Sigmoid colon (tissue), 7 donors: ENCODE measurements at places on chromosomes 11 and 22. TPM values are rescaled to one million over a fixed set of nuclear protein-coding genes. Genes with fewer than 3 reads are reported as not detected.

DNA sequence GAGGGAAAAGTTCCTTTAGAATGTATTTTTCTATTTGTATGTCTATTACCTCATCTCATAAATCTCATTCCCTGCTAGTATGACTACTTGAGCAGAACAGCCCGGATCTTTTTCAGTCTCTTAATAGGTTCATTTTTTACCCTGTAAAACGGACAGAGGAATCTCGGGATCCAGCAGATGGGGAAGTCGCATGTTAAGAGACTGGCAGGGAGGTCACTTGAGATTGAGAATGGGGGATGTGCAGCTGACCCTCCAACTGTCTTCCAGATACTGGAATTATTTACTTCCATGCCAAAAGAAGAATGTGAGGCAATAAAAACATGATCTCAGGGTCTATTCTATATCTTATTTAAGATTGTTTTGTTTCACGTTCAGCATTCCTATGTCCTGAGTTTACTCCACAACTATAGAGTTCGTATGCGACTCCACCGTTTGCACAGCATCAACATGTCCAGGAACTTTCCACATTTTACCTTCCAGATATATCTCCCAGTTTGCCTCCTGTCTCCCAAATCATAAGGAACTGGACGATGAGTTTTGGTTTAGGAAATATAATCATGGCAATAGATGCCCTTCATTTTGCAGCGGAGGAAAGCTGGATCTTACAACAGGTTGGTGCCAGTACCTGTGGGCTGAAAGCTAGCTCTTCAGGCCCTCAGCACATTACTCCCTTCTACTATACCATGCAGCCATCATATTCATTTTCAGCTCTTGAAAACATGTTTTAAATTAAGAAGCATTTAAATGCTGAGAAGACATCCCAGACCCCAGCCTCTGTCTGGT lies 181.5 kb downstream of the MAML2 start:
- DNase-seq, result no peak

DNA sequence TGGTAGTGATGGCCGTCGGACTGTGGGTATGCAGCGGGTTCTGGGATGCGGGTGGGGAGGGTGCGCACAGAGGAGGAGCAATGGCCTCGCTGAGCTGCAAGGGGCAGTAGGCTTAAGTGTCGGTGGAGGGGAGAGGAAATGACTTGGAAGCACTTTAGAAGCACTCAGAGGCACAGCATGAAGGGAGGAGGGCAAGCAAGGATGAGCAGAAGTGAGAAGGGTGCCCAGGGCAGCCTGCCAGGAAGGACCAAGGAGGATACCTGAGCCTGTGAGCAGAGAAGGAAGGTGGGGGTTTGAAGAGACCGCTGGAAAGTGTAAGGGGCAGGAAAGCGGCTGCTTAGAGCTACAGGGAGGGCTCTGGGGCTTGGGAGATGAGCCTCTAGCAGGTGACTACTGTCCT lies 330 bp downstream of the SLC5A1 start:
- DNase-seq, result no peak

GRCh38 chr11:120532832-120533196 lies 21.3 kb downstream of the GRIK4 start:
- DNase-seq, result no peak

- no peak for DNase-seq
Observed at GRCh38 chr11:114232400-114233059, 63.7 kb upstream of the NNMT start.

GRCh38 chr11:75721852-75722668 lies 4.4 kb downstream of the MOGAT2 start:
- DNase-seq, result no peak

GRCh38 chr11:69088676-69089146 lies 40.0 kb downstream of the TPCN2 start:
- DNase-seq, result peak; percentile 89

GRCh38 chr11:3950996-3951660 lies 95.7 kb downstream of the STIM1 start:
- no peak for DNase-seq

- DNase-seq, result no peak
Observed at GRCh38 chr22:46545086-46545792, 7.8 kb upstream of the CELSR1 start.

DNA sequence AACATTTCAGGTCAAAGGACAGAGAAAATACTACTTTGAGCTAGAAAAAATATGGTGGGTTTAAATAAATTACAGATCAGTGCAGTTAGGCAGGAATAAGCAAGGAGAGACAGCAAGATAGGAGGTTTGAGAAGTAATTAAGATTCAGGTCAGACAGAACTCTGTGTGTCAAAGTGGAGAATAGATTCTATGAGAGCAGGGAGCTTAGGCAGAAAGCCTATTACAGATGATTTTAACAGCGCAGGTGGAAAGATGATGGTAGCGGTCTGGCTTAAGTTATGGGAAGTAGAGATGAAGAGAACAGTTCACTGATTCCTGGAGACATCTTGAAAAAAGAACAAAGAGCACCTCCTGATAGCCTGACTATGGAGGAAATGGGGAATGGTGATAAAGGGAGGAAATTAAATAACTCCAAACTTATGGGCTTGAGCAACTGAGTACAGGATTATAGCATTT lies 106.0 kb downstream of the APIP start:
- DNase-seq, result no peak

DNA sequence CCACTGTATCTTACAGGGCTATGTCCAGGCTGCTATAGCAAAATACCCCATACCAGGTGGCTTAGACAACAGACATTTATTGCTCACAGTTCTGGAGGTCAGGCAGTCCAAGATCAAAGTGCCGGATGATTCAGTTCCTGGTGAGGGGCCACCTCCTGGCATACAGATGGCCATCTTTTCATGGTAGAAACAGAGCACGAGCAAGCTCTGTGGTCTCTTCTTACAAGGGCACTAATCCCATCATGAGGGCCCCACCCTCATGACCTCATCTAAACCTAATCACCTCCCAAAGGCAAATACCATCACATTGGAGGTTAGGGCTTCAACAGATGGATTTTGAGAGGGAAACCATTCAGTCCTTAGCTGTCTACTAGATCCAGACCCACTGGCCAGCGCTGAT lies 117.4 kb upstream of the NECTIN1 start:
- DNase-seq, result no peak

DNA sequence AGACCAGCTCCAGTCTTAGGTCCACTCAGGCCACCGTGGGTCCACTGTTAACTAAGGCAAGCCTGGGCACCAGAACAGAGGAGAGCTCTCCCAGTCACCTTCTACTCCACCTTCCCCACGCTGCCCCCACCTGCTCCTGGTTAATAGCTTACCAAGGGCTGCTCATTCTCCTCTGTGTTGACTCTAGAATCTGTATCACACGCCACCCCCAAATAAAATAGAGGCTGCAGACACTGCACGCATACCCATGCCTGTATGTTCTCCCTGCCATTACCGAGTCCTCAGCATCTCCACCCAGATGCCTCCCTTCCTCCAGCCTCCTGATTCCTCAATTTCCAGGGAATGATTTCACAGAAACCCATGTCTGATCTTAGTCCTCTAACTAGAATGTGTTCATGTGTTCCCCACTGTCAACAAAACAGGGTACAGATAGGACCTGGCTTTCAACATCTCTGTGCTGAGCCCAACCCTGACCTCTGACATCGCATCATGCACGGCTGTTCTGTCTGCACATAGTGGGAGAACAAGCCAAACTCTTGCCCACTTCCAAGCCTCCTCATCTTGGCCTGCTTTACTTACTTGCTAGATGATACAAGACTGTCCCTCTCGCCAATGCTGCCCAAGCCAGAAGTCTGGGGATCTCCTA lies 49.8 kb downstream of the SMCO4 start:
- DNase-seq, result no peak

DNA sequence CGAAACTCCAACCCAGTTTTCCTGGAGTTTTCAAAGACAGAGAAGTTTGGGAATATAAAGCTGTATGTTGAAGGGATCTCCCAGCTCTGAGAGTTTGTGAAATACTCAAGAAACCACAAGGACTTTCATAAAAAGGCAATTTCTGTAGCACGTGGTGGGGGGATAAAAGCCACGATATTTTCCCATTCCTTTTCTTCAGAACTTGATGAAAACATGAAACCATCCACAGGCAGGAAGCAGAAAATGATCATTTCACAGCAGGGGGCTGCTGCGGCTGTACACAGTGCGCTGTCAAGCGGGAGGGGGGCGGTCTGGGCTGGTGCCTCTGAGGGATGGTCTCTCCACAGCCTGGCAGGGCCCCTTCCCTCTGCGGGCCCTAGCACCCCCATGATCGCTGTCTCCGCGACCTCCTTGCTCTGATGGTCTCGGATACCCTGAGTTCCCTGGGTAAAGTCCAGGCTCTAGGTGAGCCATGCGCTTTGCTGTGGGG lies 423.2 kb downstream of the MN1 start:
- DNase-seq, result no peak

GRCh38 chr11:77127920-77128691 lies at the start of gene MYO7A:
MYO7A (plus strand) TSS chr11:77128246; CDS start chr11:77130635, 2,389 bp downstream.
- no peak for DNase-seq

DNA sequence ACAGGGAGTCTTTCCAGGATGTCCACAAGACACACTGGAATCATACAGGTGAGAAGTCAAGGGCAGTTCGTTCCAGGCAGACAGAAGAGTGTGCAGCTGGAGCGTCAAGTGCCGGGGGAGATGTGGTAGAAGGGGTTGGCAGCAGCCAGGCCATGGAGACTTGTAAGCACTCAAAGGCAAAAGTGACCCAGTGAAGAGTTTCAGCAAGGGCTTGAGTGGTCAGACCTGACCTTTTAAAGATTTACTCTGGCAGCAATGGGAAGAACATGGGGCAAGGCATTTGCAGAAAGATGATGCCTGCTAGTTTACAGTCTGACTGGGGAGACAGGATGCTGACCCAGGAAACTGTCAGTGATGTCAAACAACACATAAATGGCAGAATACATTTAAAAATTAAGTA lies 29.0 kb downstream of the P4HA3 start:
- DNase-seq, result no peak

- no peak for DNase-seq
Observed at GRCh38 chr11:118914178-118914918, 11.4 kb downstream of the BCL9L start.

- peak; percentile 73 for DNase-seq
Observed at GRCh38 chr11:44593251-44593650, 27.8 kb downstream of the CD82 start.

DNA sequence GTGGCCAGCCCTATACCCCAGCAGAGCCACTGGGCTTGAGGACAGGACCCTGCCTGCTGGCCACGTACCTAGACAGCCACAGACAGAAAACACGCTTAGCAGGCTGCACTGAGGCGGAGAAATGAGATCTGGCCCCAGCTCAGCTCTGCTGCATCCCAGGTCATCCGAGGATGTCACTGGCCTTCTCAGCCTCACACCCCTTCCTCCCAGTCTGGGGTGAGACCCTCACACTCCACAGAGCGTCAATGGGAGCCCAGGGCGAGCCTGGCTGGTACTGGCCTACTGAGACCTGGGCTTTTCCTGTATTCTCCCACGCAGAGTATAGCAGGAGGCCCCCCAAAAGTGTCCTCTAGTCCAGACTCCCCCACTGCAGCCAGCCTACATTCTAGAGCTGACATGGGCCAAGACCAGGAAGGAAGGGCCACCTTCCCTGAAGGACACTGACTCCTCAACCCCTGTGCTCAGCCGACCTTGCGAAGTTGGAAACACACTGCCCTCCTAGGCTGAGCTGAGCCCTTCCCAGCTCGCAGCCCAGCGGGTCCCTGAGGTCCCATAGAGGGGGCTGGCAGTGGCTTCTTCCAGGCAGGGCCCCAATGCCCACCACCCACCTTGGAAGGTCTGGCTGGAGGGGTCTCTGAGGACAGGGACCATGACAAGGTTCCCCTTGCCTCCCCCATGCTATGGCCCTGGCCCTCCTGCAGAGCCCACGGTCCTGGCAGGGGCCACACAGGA lies 65.9 kb upstream of the LINC01488 start:
- DNase-seq, result peak; percentile 46

DNA sequence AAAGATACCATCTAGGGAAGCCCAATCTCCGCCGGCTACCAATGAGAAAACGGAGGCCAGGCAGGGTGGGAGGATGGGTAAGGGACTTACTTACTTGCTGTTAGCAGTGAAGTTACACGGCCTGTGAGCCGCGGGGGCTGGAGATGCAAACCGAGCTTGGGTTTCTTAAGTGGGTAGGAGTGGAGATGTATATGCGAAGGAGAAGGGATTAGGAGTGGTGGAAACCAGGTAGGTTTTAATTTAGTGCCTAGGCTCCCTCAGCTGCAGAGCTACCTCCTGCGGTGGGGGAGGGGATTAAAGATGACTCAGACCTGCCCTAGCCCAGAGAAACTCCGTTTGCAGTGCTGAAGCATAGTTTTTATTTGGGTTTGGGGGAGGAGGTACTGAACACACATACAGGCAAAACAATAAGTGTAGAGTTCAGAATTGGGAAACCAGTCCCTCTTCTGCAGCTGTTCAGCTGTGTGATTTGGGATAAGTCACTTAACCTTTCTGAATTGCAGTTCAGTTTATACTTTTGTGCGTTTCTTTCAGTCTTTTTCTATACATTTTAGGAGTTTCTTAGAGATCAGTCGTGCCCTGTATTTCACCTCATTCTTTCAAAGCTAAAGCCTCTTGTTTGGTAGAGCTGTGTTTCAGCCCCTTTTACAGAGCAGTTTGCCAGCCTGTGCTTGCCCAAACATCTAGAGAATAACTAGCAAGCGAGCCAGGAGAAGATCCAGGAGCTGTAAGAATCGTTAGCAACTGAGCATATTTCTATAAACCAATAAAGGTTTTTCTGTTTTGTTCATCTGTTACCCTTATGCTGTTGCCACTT lies 596 bp upstream of the TNRC6B start:
- no peak for DNase-seq

DNA sequence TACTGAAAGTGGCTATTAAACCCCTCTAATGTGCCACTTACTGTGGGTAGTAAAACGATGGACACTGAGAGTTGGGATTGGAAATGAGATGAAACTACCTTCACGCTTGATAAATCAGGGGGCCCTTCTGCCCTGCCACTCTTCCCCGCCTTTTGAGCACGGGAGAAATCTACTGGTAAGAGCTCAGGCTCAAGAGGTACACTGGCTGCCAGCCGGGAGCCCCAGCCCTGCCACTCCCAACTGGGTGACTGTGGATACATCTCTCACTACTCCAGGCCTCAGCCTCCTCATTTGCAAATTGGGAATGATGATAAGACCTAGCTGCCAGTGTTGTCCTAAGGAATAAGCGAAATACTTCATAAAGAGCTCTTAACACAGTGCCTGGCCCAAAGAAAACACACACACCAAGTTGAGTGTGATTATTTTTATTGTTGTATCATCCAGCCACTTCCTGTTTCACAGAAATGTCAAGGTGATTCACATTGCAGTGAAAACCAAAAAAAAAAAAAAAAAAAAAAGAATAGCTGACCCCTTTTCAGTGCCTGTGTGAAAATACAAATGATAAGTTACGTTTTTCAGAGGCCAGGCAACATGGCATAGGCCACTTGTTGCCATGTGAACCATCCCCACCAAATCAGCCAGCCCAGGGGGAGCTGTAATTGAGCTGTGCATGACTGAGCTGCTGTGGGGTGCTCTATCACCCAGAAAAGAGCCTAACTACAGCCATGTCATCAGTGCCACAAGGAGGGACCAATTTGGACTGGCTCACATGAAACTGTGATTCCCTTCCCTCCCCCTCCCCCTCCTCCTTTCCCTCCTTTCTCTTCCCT lies 4.4 kb upstream of the ZNRD2 start:
- no peak for DNase-seq

SAA1 gene
- polyA plus RNA-seq, result 250 TPM

YDJC gene
- 36.5 TPM for polyA plus RNA-seq

KRTAP5-8 gene
- polyA plus RNA-seq, result 0.29 TPM

SPECC1L gene
- polyA plus RNA-seq, result 22.7 TPM

CHRM1 gene
- 0.60 TPM for polyA plus RNA-seq
